OCI-M1 (cell line): ENCODE measurements at places on chromosomes 1 and 21.
A peak's percentile ranks its signal among the peaks of the same experiment; 100 is the strongest.

DNA sequence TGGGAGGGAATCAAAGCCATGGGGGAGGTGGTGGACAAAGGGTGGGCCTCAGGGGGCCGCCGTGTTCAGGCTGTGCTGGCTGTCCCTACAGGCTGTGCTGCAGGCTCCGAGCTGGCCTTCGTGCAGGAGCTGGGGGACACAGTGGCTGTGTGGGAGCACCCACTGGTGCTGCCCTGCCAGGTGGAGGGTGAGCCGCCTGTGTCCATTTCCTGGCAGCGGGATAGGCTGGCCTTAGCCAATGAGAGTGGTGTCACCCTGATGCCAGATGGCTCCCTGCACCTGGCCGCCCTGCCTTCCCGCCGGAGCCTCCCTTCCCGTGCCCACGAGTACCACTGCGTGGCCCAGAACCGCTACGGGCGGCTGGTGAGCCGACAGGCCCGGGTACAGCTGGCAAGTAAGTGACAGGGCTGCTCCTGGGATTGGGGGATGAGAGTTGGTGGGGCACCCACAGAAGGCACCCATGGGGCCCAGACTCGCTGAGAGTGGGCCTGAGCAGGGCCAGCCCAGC lies 20.2 kb downstream of the SLC27A3 start:
- no peak for DNase-seq

DNA sequence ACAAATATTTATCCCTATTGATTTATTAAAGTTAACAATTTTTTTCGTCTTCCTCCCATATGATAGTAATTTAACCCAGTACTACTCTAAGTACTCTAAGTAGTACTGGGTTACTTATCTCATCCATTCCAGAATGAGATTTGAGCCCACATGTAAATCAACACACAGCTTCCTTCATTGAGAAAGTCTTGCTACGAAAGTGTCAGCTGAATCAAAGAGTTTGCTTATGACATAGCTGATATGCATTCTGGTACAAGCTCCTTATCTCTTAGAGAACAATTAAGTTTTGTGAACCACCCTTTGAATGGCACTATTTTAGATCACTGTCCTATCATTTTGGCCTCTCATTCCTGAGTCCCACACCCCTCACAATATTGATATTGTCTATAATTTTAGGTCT lies 2.4 kb upstream of the SLC44A3 start:
- DNase-seq: peak; percentile 60

DNA sequence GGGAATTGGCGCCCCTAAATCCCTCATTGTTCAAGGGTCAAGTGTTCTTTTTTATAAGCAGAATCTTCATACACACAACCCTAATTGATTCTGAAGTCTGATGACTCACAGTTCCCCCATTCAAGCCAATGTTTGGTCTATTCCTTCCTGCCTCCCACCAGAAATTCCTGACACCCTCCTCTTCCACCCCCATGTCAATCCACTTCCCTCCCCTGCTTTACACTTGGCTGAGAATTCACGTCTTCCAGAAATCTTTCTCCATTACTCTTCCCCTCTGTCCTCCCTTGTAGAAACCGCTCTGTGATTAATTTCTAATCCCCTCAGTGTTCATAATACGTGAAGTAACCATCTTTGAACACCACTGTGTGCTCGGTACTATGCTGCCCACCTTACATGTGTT lies 76.2 kb upstream of the CD34 start:
- DNase-seq: no peak

GRCh38 chr1:236509647-236510401 lies 14.0 kb upstream of the LGALS8 start:
- peak; percentile 22 for DNase-seq

DNA sequence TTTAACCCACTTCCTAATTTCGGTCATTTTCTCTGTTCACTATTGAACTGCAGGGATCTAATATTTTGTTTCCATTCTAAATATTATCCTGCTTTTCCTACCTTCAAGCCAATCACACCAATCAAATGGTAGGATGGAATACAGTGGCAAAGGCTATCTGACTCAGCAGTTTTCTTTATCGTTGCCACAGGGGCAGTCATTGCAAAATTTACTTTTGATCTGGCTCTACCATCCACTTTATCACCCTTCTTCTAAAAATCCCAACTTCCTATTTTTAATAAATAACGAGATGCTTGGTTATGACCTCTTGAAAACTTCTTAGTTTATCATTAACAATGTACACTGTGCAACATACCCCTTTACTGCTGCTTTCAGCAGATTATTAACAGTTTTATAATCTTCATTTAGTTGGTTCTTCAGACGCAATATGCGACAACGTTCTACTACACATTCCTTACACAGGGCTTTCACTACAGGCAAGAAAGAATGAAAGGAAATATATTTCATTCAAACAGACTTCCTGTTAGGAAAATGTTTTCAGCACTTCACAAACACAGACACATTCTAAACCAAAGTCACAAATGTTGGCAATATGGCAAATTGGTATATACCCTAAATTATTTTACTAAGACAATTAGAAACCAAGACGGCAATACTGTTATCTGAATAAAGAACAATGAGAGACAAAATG lies 52.3 kb upstream of the RAP1GAP start:
- DNase-seq: peak; percentile 64

GRCh38 chr1:154720328-154721297 lies 112.6 kb upstream of the ADAR start:
- DNase-seq: peak; percentile 74

GRCh38 chr1:171222936-171223335 lies 25.4 kb upstream of the FMO1 start:
- DNase-seq: no peak

DNA sequence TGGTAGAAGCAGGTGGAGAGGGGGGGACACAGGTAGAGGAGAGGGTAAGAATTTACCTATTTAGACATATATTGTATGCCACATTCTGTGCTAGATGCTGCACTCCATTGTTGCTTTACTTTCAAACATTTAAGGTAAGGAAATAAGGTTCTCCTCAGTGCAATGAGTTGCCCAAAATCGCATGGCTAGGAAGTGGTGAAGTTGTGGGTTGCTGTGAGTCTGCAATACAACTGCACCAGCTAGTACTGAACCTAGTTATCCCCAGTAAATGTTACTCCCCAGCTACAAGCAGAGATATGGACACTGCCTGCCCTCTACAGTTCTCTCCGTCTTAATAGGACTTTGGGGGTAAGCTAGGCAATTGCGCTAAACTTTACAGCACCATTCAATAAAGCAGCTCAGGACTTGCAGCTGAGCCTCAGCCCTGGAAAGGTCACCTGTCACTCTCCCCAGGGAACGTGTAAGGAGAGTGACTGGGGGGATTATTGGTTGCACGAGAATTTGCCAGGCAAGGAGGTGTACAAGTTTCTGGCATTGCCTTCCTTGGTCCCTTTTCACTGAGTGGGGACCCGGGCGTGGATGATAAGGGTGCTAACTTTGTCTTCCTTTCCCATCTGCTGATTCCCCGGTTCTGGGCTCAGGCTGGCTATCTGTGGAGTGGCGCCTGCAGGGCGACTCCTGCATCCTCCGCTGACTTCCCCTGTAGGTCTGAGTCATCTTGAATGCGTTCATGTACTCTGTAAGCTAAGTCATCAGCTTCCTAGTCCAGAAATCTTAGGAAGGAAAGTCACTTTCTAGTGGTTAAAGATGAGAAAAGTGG lies 71.3 kb upstream of the CNTN2 start:
- peak; percentile 82 for DNase-seq

GRCh38 chr21:34609933-34610549 lies 4.9 kb downstream of the RCAN1 start:
- no peak for DNase-seq

DNA sequence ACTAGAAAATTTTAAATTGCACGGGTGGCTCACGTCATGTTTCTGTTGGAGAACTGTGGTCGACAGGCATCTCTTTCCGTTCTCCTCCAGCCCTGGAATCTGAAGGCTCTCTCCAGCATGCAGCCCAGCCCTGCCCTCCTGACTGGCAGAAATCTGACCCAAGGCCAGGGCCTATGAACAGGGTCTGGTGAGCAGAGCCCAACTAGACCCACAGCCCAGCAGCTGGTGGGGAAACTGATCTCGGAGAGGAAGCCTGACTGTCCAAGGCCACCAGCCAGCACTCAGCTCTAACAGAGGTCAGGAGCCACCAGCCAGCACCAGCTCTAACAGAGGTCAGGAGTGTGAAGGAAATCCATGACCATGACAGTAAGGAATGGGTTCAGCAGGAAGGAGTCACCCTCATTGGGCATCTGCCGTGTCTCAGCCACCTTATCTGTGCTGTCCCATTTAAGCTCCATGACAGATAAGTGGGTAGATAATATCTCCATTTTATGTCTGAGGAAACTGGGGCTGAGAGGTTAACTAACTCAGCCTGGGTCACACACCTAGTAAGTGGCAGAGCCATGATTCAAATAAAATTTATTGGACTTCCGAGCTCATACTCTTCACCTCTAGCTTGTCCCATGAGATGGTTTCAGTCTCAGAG lies 20.2 kb upstream of the PKP1 start:
- no peak for DNase-seq

DNA sequence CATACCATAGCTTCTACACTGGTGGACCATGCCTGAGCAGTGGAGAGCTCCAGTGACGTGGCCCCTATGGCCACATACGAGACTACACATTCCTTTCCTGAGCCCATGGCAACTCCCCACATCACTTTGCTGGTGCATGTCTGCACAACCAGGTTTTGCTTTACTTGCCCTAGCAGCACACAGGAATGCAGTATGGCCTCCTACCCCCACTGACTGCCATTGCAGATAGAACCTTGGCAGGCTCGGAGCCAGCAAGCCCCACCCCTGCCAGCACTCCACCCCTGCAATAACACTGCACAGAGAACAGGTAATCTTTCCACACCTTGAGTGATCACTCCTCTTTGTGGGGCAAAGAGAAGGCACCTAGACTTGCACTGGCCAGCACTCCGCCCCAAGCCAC lies 531.9 kb upstream of the CAMK1G start:
- no peak for DNase-seq

DNA sequence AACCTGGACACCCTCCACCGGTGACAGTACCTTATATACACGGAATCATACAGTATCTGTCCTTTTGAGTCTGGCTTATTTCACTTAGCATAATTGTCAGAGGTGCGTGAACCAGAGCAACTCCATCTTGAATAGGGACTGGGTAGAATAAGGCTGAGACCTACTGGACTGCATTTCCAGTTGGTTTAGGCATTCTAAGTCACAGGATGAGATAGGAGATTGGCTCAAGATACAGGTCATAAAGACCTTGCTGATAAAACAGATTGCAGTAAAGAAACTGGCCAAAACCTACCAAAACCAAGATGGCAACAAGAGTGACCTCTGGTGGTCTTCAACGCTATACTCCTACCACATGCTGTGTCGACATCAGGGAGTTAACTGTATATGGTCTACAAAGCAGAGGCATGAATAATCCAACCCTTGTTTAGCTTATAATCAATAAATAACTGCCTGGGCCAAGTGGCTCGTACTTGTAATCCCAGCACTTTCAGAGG lies 1.4 kb upstream of the FDPS start:
- peak; percentile 87 for DNase-seq

GRCh38 chr1:229064320-229065168 lies 206.4 kb upstream of the RAB4A start:
- no peak for DNase-seq

DNA sequence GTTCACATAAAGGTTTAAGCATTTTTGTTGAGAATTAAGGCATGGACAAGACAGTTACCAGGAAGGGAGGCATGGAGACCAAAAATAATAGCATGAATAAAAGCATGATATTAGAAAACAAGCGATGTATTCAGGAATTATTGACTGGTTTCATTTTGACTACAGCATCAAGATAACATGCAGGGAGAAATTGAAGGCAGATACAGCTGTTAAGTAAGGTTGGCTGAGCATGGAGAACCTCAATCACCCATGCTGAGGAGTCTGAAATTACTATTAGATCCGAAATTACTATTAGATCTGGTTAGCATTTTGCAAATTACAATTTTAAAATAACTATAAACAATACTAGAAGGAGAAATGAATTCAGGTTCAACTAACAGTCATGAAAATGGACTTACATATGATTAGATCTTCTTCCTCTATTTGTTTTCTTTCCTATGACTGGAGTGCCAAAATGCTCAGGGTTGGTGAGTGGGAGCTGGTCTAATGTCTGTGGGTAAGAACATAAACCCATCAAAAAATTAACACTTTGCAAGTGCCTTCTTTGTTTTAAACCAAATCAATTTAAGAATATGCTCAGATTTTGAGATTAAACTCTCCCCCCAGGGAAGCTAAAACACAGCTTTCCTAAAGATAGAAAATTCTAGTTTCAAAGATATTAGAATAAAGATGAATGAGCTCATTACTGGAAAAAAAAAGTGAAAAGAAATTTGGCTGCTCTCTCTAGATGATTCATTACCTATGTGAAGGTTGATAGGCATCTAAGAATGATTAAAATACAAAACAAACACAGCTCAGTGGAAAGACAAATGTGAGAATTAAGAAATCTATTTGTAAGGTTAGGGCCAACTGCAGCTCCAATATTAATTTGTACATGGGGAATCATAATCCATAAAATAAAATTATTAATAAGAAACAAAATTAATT lies 81.7 kb downstream of the ARID4B start:
- peak; percentile 66 for DNase-seq

DNA sequence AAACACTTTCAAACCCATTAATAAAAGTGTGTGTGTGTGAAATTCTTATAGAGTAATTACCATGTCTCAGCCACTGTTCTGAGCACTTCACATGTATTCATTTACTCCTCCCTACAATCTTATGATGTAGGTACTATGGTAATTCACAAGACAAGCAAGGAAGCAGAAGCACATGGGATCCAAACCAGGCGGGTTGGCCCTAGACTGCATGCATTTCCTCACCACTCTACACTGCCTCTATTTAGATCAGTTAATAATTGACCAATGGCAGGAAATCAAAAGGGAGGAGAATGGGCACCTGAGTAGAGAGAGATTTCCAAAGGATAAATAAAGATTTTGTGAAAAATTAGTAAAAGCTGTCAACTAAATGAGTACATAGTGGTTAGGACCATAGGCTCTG lies 15.7 kb downstream of the MAP3K21 start:
- no peak for DNase-seq

- no peak for DNase-seq
Measured at GRCh38 chr1:204830747-204831146, 39.9 kb upstream of the NFASC start.

DNA sequence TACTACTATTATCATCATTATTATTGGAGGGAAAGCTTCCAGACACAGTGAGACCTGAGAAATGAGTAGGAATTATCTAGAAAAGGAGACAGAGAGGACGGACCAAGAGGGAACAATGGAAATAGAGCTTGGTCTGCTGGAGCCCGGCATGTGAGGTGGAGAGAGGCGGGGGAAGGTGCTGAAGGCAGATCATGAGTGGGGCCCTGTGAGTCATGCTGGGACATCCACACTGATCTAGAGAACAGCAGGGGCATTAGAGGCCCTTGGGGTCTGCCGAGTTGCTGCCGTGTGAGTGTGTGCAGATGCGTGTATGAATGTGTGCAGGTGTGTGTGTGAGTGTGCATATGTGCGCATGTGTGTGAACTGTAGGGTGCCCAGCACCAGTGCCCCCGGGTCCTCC lies 65.7 kb downstream of the TMCO4 start:
- no peak for DNase-seq

DNA sequence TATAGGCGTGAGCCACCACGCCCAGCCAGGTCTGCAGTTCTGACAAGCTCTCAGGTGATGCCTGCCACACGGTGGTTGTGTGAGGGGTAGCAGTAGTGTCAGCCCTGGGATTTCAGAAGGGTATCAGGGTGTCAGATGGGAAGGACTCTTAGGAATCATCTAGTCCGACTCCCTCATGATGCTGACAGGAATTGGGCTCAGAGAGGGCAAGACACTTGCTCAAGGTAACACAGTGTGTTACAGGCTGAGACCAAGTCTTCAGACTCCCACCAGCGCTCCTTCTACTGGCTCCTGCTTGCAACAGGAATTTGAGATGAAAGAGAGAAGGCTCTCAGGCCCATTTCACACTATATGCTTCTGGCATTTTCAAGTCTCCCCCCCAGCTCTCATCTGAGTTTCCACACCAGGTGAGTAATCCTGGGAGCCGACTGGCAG lies 6.9 kb downstream of the HTR1D start:
- no peak for DNase-seq
